ENCODE measurements at places on chromosomes 12 and 14.

GRCh38 chr12:25708661-25709060 is 155.6 kb upstream of the LMNTD1 start:
- no peak for DNase-seq

DNA sequence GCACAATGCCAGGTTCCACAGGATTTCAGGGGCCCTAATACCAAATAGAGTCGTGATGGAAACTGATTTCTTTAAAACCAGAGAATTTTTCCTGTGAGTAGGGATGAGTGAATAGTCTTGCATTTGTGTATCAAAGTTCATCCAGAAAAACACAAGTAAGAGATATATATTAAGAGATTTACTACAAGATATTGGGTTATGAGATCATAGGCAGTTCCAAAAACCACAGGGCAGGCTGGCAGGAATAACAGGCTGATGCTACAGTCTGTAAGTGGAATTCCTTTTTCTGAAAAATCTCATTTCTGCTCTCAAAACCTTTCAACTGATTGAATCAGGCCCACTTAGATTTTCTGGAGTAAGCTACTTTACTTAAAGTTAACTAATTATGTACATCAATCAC is 1756.2 kb upstream of the SEL1L start:
- DNase-seq, result no peak

DNA sequence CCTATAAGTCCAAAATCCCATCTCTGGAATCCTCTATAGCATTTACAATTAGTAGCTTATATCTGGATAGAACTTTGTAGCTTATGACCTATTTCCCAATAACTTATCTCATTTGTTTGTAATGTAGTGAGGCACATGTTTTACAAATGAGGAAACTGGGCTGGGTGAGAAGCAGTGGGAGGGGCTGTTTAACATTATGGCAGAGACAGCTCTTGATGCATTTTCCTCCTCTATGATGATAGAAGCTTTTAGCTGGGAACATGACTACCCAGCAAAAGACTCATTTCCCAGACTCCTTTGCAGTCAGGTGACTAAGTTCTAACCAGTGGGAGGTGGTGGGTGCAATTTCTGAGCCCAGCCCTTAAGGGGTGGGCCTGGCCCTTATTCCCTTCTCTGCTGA is 179.7 kb downstream of the TTC8 start:
- DNase-seq, result no peak

DNA sequence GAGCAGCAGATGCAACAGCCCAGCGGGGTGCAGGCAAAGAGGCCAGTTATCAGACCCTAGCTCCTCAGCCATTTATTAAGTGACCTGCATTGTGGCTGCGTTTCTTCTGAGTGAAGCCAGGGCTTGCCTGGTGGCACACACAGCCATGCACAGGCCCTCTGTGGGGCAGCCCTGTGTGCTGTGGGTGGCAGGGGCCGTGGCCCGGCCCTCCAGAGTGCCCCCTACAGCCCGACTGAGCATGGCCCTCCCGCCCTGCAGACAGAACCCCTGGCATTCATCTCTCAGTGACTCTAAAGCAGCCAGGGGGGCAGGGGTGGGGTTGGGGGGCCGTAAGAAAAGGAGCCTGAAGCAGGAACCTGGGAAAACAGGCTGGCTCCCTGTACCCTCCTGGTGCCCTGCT is 226.0 kb upstream of the PWP1 start:
- DNase-seq, result no peak

DNA sequence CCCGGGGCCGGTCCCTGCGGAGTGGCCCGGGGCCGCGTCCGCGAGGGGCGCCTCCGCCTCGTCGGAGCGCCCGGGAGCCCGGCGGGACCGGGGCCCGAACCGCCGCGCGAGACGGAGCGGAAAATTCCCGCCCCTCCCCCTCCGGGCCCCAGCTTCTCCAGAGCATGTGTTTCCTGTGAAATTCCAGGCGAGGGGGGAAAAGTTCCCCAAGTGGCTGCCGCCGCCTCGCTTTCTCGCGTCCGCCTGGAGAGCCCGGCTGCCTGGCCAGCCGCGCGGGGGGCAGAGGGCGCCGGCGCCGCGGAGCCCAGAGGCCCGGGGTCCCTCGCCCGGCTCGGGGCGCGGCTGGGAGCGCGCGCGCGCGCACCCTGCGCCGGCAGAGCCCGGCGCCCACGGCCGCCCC is 904 bp downstream of the CACNA1C start:
- no peak for DNase-seq

- DNase-seq, result no peak
Measured at GRCh38 chr12:87846045-87846444, 183.2 kb downstream of the C12orf50 start.

GRCh38 chr14:53979113-53979681 is 22.6 kb upstream of the BMP4 start:
- no peak for DNase-seq

GRCh38 chr14:23931721-23932289 is 21.8 kb upstream of the DHRS4 start:
- no peak for DNase-seq

GRCh38 chr12:111578971-111579340 is 20.2 kb downstream of the ATXN2 start:
- DNase-seq, result no peak

DNA sequence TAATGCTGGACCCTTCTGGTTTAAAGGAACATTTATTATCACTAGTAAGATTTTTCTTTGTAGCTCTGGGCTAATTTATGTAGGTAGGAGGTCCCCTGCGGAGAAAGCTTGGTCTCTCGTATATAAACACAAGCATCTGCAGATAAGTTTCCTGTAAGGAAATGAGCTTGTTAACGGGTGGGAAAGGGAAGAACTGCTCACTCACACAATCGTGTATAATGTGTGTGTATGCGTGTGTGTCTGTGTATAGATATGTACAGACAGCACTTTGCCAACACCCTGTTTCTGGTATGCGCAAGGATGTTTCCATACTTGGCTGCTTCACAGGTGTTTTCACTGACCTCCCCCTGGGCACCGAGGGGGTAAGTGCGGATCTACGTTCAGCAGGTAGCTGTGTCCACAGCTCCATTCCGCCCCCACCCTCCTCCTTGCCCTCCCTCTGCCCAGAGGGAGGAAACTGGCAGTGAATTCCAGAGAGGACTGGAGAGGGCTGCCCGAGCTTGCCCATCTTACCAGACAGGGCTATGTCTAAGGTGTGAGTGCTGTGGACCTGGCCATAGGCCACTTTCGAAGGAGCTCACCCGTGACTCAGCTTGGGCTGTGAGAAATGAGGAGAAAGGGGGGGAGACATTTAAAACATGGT is 65.2 kb downstream of the NINJ2 start:
- no peak for DNase-seq

GRCh38 chr14:46378248-46378647 is 273.3 kb downstream of the RPL10L start:
- no peak for DNase-seq

DNA sequence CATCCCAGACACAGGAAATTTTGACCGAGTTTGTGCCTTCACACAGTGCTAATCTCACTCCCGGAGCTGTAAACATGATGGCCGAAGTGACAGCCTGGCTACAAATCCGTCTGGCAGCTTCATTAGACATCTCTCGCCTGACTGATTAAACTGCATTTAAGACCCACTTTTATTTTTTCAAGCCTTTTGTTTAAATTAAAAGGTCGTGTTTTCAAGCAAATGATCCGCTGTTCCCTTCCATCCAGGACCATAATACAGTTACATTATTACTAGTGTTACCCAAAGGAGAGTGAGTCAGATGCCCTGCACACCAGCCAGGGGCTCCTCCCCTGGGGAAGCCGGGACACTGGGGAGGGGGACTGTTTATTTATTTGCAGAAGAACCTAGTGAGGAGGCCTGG is 200.2 kb downstream of the EXOC5 start:
- no peak for DNase-seq

DNA sequence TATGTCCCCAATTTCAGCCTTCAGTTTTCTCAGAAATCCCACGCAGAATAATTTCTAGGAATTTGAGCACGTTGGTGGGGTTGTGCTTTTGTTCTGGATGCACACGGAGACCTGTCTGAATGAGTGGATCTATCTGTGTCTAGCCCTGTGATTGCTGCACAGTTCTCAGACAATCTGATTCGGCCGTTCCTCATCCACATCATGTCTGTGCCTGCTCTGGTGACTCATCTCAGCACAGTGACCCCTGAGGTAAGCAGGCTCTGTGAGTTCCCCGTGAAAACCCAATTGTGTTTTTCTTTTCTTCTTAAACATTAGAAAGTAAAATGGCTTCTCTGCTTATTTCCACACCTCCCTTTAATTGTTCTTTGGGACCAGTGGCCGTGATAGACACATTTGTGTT is 20.2 kb downstream of the UBE3B start:
- DNase-seq, result no peak
